ENCODE measurements at places on chromosomes 3 and 15.

DNA sequence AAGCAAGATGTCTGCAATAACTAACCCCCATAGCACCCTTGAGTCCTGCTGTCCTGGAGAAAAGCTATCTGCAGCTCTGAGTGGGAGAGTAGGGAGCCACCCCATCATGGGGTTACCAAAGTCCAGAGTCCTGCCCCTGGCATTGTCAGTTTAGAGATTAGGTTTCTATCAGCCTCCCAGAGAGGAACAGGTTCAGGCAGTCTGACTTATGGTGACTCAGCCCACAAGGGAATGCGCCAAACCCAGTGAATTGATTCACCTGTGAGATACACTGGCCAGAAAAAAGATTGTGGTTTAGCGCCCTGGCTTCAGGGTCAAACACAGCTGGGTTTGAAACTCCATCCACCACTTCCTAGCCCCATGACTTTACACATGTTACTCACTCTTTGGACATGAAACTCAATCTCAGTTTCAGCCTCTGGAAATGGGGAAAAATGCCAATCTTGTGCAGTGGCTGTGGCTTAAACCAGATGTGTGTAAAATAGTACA, 263.6 kb upstream of the HES1 start:
- DNase-seq: peak; percentile 98

DNA sequence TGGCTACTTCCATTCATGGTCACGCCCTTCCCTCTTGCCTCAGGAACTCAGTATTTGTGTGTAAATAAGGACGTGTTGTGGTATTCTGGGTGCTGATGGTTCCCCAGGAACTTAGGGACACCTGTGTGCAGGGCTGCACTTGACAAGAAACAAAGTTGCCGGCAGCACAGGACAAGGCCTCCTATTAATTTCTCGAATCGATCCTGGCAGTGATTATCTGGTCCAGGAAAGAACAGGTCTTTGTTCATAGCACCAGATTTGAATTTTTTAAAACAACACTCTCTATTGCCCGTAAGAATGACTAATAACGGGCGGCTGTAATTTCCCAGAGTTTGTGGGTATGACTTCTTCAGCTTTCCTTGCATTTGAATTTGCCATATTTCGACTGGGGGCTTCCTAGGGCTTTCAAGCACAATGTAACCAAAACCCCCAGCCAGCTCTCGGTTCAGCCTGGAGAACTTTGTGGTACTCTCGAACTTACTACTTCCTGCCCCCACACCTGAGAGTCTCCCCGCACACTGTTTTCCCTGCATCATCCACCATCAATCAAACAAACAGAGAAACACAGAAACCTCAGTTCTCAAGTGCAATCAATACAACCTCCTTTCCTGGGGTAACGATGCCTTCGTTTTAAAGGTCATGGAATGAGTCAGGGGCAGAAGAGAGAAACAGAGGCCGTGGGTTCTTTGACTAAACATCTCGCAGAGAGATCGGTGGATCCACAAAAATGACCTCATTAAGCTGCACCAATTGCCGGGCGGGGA, 241.7 kb upstream of the ICE2 start:
- DNase-seq: no peak

- no peak for DNase-seq
Measured at GRCh38 chr3:43017593-43018195, 38.6 kb downstream of the GASK1A start.

- DNase-seq: peak; percentile 31
Measured at GRCh38 chr15:100082761-100083402, 258.9 kb downstream of the ADAMTS17 start.

GRCh38 chr15:84734794-84735479, 13.5 kb upstream of the ZNF592 start:
- DNase-seq: peak; percentile 59

GRCh38 chr15:89341316-89342005, 6.8 kb upstream of the POLG start:
- no peak for DNase-seq

GRCh38 chr3:96070678-96071077, 743.7 kb upstream of the EPHA6 start:
- DNase-seq: no peak

DNA sequence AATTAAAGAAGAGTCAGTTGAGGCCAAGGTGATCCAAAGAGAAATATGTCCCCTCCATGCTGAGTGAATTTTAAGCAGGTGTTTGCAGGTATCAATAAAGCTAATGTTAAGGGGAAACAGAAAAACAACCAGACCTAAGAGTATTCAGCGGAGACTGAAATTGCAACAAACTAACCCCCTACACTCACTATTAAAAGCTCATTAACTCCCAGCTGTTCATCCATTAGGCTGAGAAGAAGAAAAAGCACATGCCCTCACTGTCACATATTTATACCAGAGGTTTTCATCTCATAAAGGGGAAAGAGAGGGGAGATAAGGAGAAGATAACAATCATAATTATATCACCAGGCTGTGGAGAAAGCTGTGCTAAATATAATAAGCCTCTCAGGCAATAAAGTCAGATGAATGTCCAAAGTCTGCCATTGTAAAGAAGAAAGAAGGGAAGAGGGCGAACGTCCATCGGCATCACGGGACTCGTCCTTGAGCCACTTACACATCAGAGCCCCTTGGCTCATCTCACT, 145.2 kb downstream of the TAFA4 start:
- DNase-seq: no peak

DNA sequence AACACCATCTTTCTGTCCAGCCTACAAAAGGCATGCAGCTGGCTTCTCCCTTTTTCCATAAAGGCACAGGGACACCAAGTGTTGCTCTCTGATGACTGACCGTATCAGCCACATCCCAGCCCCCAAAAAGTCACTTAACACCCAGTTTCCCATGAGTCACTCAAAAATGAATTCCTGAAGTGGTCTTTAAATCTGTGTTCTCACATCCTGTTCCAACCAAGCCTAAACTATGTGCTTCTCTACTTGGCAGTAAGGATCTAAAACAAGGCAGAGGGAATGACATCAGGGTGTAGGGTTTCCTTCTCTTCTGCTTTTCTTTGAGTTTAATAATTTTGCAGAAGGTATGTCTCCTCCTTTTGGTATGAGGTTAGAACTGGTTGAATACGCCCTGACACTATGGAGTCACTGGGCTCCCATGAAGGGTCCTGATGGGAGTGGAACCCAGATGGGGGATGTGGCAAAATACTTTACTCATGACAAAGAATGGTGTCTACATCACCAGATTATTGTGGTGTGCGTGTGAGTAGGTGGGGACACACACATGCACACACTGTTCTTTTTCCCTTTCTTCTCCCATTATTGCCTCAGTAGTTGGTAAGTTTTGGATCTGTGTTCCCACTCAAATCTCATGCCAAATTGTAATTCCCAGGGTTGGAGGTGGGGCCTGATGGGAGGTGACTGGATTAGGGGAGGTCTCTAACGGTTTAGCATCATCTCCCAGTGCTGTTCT, 35.6 kb upstream of the CCK start:
- DNase-seq: no peak

GRCh38 chr15:61474796-61475195, 245.7 kb upstream of the RORA start:
- DNase-seq: no peak

- no peak for DNase-seq
Measured at GRCh38 chr15:73782344-73782959, 29.3 kb upstream of the INSYN1 start.

DNA sequence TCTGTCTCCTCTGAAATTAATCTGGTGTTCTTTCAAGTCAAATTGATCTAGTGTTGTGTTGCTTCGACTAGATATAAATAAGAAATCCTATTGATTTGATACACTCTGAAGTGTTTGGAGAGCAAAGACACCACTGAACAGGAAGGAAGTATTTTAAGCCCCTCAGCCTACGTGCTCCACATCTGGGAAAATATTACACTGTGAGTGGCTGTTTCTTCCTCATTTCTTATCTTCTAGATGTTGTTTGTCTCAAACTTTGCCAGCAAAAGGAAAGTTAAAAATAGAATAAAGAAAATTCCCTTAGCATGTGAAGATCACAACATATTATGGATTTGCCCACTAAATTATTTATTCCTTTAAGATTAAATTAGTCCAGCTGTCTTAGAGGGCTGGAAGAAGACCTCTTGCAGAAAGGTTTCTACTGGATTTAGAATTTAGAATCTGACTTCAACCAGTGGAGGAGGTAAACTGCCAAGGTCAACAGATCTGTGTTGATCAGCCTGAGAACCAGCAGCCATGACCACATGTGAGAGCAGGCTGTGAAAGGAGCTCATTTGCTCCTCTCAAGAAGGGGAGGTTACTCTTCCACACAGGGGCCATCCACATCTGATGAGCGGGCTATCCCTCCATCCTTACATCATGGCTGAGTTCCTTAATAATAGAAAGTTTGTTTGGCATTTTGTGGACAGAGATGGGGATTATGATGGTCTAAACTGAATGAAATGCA, 46.3 kb upstream of the ACKR4 start:
- no peak for DNase-seq

DNA sequence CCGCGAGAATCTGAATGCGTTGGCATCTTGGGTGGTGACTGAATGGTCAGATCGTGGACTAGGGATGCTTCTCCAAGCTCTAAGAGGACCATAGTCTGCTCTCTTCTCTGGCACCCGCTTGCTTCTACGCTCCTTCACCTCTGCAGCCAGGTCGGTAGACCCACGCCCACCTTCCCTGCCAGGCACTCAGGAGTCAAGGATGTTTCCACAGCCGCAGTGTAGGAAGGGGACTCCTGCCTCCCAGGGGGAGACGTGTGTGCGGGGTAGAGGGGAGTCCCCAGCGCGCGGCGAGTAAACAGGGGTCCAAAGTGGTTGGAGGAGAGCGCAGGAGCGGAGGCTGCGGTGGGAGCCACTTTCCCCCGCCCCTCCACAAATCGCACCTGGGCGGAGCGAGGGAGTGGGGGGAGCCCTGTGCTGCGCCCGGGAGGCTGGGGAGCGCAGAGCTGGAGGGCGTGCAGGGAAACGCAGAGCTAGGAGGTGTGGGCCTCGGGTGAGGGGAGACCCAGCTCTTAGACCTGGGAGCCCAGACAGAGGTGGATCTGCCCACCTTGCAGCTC, 1.7 kb downstream of the LRRC3B start:
- no peak for DNase-seq

DNA sequence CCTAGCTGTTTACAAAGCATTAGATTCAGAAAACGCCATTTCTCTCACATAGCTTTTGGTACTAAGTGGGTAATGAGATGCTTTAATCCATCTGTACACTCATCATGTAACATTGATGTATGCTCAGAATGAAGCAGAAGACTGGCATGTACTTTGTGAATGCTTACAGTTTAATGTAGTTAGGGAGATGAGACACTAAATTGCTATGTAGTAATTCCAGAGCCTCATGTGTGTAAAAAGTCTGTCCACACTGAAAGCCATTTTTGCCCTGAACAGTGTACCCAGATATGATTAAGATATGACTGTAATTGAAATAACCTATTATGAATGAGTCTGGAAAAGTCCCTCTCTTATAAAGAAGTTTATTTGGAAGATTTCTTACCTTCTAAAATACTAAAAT, 66.5 kb downstream of the ARMC8 start:
- no peak for DNase-seq

DNA sequence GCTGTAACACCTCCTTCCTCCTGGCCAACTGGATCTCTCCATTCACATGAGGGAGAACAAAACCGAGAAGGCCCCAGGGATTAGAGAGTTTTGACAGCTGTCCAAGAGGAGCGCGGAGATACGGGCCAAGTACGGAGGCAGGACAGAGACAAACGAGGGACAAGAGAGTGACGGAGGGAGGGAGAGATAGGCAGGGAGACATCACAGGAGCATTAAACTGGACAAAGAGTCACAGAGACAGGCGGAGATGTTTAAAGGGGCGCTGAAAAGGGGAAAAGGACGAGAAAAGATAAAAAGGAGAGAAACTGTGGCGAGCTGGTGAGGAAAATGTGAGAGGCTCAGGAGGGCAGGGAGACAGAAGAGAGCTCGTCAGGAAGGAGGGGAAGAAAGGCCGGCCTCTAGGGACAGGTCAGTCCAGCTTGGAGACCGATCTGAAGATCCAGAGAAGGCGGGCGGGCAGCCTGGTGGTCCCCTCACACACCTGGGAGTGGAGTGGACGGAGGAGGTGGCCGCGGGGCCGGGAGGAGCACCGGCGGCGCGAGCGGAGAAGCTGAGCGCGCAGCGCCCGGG, 40.5 kb upstream of the ROPN1 start:
- DNase-seq: no peak

GRCh38 chr3:62672270-62672987, 202.8 kb downstream of the CADPS start:
- no peak for DNase-seq

DNA sequence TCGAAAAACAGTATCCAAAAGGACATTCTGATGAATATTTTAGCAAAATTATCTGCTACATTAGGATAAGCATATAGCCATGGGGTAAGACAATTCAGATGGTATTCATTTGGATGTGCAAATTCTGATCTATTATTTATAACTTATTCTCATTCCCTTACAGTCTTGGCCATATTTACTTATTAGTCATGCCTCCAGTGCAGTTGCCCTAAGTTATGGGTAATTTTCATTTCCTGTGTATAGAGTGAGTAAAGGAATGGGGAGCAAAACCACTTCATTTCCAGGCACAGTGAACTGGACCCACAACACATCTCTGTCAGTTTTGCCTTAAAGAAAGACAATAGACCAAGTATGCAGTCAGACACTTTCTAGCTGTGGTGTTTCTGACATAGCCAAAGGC, 134.3 kb downstream of the POLQ start:
- DNase-seq: no peak

DNA sequence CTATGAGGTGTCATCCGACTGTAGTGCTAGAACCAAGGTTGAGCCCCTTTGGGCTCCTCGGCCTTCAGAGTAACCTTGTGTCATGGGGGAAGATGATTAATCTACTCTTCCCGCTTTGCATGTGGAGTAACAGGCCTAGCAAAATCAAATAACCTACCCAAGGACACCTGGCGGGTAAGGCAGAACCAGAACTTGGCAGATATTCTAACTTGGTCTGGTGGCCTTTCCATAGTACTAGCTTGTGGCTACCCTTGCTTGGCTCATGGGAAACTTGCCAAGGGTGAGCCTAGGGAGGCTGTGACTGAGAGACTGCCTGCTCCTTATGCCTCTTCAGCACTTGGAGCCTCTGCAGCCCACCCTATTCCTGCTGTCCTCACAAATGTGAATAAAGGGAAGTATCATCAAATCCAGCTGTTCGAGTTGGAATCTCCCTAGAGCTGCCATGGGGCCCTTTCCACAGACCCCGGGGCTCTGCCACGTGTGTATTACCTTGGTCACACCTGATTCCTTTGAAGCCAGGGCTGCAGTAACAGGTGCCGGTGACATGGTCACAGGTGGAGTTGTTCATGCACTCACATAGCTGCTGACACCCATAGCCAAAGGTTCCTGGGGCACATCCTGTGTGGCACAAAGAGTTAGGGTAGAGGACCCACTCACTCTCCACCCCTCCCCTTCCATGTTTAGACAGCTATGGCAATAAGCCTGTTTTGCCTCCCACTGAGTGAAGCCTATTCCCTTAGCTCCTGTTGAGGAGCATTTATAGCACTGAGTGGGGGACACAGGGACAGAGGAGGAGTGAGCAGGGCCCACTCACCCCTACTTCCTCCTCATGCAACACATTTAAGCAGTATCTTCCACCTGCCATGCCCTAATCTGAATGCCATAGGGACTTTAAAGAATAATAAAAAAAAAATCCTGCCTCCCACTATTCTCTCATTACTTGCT, 46.0 kb downstream of the RAB11A start:
- no peak for DNase-seq

Data from NCI-H226 (cell line).